H54 (cell line): ENCODE measurements at places on chromosomes 7 and 10.

DNA sequence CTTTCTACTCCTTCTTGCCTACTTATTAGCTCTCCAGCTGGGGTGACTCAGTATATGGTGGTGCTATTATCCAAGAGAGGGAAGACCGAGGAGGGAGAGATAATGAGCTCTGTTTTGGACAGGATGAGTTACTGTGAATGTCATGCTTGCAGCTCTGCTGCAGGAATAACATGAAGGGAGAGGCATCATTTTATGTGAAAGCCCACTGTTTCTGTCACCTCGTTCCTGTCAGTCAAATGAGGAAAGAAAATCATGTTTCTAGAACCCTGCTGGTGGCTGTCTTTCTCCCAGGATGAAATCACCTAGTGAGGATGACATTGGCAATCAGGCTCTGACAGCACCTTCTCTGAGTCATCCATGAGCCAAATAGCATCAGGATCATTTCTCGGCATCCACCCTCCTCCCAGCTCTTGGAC, 1291.6 kb upstream of the AUTS2 start:
- DNase-seq, result no peak

DNA sequence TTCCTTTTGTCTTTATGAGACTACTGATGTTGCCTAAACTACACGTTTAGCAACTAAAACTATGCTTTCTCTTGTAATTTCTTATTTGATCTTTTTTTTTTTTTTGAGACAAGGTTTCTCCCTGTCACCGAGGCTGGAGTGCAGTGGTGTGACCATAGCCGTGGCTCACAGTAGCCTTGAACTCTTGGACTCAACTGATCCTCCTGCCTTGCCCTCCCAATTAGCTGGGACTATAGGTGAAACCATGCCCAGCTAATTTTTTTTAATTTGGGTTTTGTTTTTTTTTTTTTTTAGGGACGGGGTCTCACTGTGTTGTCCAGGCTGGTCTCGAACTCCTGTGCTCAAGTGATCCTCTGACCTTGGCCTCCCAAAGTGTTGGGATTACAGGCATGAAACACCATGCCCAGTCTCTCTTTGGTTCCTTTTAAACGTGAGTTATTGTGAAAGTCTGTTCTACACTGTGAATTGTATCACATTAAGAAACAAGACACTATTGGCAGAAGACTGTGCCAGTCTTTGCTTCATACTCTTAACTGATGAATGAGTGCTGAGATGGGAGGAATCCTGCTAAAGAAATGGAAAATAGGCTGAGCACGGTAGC, 6.4 kb downstream of the TMEM248 start:
- DNase-seq, result no peak

GRCh38 chr7:140494867-140495266, 15.6 kb upstream of the MKRN1 start:
- DNase-seq, result no peak

GRCh38 chr10:6579183-6579903, 733 bp downstream of the PRKCQ start:
- no peak for DNase-seq

GRCh38 chr7:107173691-107174406, 5.0 kb downstream of the HBP1 start:
- no peak for DNase-seq

DNA sequence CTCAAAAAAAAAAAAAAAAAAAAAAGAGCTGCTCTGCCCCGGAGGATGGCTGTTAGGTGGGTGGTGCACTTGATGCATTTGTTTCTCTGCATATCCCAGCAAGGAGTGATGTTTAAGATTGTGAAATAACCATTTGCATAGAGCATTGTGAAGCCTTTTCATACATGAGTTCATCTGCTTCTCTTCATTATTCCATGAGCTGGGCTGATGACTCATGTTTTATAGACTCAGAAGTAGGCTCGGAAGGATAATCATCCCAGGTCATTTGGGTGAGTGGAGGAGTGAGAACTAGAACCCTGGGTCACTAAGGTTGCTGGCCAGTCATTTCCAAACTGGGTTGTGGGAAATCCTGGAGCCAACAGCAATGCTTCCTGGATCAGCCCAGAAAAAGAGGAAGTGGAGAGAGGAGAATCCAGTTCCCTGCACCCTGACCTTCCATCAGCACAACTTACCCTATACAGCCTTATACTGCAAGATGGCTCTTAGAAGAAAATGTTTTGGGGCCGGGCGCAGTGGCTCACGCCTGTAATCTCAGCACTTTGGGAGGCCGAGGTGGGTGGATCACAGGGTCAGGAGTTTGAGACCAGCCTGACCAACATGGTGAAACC, 45.3 kb downstream of the TACC2 start:
- DNase-seq, result peak; percentile 27

DNA sequence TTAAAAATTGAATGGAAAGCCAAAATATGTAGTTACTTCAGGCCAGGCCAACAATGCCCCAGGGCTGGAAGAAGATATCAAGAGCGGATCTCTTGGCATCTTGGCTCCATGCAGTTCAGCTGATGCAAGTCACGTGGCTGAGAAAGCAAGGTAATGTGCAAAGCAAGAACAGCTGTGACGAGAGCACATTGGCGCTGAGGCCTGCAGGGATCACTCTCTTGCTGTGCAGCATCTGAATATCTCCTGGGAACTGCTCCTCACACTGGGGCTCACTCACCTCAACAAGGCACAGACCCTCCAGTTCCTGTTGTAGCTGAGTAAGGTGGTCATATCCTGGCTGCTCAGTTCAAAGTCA, 14.0 kb downstream of the AKR1B1 start:
- DNase-seq, result no peak

DNA sequence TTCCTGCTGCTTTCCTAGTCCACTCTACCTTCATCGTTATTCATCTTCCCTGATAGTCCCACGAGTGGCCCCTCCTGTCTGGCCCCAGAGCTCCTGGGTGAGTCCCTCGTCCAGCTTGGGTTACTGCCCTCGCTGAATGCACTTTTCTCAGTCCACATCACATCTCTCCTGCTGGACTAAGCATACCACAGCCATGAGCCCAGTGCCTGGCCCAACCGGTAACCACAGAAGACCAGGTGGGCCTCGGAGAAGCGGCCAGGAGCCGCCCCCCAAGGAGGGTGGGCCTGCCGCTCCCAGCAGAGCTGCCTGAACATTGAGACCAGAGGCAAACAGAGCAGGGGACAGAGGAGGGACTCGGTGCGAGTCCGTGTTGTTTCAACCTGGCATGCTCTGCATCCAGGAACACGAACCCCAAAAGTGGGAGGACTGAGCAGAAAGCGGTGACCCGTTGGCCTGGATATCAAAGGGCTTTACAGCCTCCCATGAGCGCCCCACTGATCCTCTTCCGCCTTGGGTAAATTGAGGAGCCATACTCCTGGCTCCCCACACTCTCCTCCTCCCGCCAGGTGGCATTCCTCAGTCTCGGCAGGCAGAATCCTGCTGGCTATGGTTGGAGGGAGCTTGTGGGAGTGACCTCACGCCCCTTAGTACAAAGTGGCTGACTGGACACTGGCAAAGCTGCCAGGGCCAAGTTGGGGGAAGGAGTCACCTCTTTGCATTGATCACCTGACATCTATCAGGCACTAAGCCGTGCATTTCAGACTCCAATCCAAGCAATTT, 13.3 kb downstream of the TMEM72 start:
- no peak for DNase-seq

- peak; percentile 4 for DNase-seq
Measured at GRCh38 chr7:123533929-123534382, 439 bp downstream of the IQUB start.

DNA sequence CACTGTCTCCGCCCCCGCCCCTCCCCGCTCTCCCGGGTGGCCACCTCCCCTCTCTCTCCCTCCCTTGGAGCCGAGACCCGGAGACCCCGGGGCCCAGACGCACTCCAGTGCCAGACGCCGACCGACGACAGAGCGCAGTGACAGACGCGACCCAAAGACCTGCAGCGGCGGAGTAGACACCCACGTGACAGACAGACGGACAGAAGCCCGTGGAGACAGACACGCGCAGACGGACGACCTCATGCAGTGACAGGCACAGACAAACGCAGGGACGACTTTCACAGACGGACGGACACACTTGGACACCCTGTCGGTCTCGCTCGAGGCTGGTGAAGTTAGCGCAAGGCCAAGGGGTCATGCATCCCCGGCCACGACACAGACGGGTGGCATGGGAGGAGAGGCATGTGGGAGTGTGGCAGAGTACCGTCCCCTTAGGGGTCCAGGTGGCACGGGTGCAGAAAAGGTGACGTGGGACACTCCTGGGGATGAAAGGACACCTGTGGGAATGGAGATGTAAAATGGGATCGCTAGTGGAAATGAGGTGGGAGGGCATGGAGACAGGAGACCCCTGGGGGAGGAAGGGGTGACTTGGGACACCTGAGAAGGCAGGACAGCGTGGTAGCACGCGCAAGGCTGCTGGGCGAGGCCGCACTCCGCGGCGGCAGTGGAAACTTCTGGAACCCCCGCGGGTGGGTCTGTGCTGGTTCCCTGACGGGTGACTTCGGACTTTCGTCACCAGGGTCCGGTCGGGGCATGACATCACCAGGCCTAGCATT, 456 bp upstream of the ACHE start:
- no peak for DNase-seq
